Stimulated activated CD4-positive, alpha-beta T cell treated with anti-CD3 and anti-CD28 coated beads, TNF-alpha, amount 100 ng/mL, for 24 hours (primary cell): ENCODE measurements at places on chromosomes 11 and 22.

DNA sequence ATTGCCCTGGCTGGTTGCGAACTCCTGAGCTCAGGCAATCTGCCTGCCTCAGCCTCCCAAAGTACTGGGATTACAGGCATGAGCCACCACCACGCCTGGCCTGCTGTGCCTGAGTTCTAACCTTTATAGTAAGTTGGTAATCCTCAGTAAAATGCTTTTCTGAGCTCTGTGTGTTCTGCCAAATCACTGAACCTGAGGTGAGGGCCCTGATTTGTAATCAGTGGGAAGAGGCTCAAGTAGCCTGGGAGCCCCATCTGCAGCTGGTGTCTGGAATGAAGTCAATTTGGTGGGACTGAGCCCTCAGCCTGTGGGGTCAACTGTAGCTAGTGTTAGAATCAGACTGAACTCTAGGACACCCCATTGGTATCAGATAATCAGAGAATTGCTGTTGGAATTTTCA is 72.6 kb upstream of the PARVG start:
- DNase-seq: no peak

GRCh38 chr11:43278193-43278956 is 33.4 kb upstream of the API5 start:
- no peak for DNase-seq

- DNase-seq: no peak
These were observed 70.0 kb upstream of the MS4A8 start for GRCh38 chr11:60629399-60629798.

GRCh38 chr22:45738206-45738605 is 66.6 kb downstream of the ATXN10 start:
- DNase-seq: no peak

GRCh38 chr11:118233377-118233776 is 8.6 kb upstream of the JAML start:
- no peak for DNase-seq
